ENCODE measurements at places on chromosomes 1 and 21. TPM values are rescaled to one million over a fixed set of nuclear protein-coding genes. Genes with fewer than 3 reads are reported as not detected.

Gene TFF2
- total RNA-seq: not detected

Gene SELL
- not detected for total RNA-seq

Gene RAD54L
- total RNA-seq: 33.1 TPM

Gene RASSF5
- total RNA-seq: 17.6 TPM

Gene XKR8
- total RNA-seq: 7.3 TPM

Gene SPRR2A
- total RNA-seq: 8.3 TPM

Gene KRTAP8-1
- total RNA-seq: not detected

Gene DTL
- 15.2 TPM for total RNA-seq

Gene LYPLAL1
- total RNA-seq: 13.8 TPM

Gene CLK2
- 32.8 TPM for total RNA-seq

Gene IL22RA1
- total RNA-seq: 2.1 TPM

Gene SPATA21
- not detected for total RNA-seq

Gene MNDA
- total RNA-seq: not detected

Gene TSACC
- total RNA-seq: 2.4 TPM

Gene PPP1R12B
- total RNA-seq: 8.4 TPM

Gene KRTAP7-1
- total RNA-seq: not detected

Gene F11R
- total RNA-seq: 131 TPM

Gene SNX27
- 10.6 TPM for total RNA-seq

Gene BMP8A
- not detected for total RNA-seq

Gene SESN2
- 26.8 TPM for total RNA-seq

Gene SRGAP2
- 20.1 TPM for total RNA-seq

Gene NBPF26
- 9.2 TPM for total RNA-seq

Gene MAB21L3
- total RNA-seq: 4.5 TPM

Gene C1orf116
- total RNA-seq: 72.0 TPM

Gene NPR1
- not detected for total RNA-seq

Gene SLAMF8
- total RNA-seq: not detected

Gene OXCT2
- 1.1 TPM for total RNA-seq

Gene HIVEP3
- 0.19 TPM for total RNA-seq

Gene TCHH
- not detected for total RNA-seq

All from airway epithelial cell (primary cell).